ENCODE measurements at places on chromosomes 2 and 18.

- no peak for DNase-seq
These were observed 53.0 kb upstream of the CYP20A1 start for GRCh38 chr2:203185864-203186263.

- no peak for DNase-seq
These were observed 103.6 kb upstream of the RMP24 start for GRCh38 chr18:35868915-35869314.

GRCh38 chr18:47461977-47462376 lies 210.5 kb upstream of the SKOR2 start:
- no peak for DNase-seq

DNA sequence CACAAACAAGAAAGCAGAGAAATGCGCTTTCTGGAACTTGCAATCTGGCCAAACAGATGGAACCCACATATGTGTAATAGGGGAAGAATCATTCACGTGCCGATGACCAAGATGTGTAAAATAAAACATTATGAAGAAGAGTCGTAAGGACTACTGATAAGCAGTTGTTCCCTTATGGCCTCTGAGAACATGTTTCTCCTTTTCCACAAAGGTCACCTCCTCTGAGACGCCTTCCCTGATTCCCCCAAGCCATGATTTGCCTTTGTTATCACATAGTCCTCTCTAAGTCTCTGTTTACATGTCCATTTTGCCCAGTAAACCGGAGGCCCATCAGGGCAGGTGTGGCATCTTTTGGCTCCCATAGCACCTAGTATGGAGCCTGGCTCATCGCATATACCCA lies 8.0 kb downstream of the OTOF start:
- DNase-seq, result no peak

DNA sequence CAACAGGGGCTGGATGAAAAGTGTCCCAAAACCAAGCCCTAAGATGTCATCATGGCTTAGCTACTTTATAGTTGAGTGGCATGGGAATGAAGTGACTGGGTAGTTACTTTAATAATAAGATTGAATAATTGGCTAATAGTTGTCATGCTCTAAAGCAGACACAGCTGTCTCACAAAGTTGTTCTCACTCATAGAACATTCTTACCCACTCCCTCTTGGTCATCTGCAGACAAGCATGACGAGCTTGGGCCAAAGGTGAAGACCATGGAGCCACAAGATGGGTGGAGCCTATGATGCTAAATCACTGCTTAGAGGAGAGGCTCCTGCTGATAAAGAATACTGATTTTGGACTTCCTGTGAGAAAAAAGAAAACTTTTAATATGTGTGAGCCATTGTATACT lies 62.4 kb upstream of the MMADHC start:
- DNase-seq, result no peak

DNA sequence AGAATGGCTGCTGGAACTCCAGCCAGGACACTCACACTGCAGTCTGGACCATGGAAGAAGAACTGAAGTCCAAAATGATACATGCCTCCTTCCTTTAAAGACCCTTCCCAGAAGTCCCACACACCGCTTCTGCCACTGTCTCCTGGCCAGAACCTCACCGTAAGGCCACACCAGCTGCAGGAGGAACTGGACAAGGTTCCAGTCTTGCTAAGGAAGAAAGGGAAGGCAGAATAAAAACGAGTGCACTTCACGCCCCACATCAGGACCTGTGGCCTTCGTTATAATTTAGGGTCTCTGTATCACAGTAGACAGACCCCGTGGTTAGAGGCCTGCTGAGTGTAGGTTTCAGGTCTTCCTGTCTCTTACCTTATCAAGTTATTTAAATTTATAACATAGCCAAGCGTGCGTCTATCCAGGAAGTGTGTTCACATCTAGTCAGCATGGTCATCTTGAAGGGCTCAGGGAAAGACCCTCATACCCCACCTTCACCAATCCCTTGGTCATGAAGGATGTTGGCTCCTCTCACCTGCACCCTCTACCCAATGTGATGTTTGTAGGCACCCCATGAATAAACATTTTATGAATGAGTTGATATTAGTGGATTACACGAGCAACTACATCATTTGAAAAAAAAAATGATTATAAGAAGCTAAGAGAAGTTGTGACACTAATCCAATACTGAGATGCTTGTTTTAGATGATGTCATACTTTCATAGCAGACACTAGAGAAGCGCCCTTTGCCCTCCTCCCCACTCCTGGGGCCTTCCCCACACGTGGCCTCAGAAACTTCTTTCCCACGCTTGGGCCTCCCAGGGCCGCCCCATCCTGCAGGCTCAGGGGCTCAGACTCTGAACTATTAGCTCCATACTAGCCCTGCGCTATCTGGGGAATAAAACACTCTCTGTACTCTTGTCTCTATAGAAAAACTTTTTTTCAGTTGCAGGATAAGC lies 157.6 kb downstream of the FAM210A start:
- no peak for DNase-seq

DNA sequence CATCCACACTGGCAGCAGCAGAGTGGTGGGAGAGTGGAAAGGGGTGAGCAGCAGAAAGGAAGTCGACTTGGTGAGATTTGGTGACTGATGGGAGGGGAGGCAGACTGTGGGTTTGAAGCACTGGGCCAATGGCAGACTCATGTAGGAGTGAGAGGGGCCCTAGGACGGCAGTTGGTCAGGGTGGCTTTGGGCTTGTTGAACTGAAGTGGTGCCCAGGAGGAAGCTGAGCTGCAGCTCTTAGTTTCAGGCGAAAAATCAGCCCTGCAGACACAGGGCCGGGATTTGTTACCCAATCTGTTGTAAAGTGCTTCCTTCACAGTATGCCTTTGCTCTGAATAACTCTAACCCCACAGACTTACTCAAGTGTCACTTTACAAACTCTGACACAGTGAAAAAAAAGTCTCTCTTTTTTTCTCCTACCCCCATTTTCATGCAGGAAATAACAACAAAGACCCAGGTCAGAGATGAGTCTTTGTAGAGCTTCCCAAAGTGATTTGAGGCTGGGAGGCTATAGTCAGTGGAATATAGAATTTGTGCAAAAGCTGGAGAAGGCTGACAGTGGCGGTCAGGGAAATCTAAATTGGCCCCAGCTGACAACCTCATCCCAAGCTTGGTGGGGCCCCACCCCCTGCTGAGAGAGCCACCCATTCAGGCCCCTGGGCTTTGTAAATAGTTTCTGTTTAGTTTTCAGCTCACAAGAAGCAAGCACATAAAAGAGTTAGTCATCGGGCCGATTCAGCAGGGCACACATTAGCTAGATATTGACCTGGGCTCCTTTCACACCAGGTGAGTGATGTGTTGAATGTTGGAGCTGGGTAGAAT lies 226.9 kb downstream of the VAPA start:
- DNase-seq, result no peak

GRCh38 chr2:161223139-161223732 lies 63.0 kb downstream of the TANK start:
- no peak for DNase-seq
